ENCODE measurements at places on chromosomes 3 and 15.

- no peak for DNase-seq
Measured at GRCh38 chr3:58857402-58857801, 190.8 kb upstream of the FAM3D start.

DNA sequence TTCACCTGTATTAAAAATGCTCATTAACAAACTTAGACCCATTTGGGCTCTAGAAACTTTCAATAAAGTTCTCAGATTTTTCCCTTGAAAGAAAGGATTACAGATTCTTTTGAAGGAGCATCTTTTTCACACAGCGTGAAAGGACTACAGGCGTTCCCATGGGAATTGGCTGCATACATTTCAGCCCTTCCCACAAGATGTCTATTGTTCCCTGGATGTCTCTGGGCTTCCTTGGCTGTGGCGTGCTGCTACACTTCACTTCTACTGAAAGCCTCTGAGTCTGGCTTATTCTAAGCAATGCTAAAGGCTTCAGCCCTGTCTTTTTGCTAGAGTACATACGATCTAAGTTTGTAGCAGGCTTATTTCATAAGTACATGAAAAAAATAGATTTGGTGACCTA, 1.4 kb downstream of the VEPH1 start:
- DNase-seq, result peak; percentile 34

- no peak for DNase-seq
Measured at GRCh38 chr3:53809764-53810400, 36.3 kb downstream of the CHDH start.

GRCh38 chr3:12822725-12823373, 18.5 kb downstream of the RPL32 start:
- DNase-seq, result peak; percentile 18

DNA sequence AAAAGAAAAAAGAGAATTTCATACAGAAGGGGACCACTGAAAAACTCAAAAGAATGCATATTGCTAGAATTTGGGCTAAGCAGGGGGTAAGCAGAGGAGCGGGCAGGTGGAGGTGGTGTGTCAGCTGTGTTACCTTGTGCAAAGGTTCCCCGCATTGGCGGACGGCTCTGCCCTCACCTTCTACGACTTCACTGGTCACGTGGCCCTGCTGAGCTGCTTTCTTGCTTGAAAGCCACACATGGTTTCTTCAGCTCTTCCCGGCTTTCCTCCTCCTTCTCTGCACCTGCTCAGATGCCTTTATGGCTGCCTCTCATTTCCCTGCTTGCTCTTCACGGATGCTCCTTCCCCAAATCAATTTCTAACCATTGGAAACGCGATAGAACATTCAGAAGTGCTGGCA, 30.5 kb downstream of the FAH start:
- no peak for DNase-seq

DNA sequence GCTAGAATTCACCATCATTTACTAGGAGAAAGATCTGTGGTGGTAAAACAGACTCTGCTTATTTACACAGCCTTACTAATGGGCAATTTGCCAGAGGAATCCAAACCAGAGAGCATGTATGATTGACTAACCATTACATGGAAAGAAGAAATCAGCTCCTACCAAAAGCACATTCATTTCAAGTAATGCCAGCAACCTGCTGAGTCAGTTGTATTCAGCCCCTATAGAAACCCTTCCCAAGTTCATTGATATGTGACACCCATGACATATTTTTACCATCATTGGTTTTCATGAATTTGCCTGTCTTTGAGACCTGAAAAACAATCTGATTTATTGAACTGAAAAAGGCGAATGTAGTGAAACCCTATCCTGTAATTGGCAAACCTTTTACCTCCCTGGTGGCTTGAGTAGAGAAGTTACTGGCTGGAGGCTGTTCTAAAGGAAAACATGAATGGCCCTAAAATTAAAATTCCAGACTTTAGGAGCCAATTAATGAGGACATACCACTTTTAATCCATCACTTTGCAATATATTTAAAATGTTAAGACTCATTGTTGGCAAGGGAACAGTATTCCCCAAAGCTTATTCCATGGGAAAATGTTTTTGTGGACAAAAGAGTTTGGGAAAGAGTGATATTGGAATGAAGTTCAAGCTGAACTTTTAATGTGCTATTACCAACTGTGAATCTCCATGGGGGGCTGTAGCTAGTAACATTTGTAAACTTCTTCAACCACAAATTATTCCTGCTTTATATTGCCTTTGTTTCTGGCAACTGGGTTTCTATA, 542.9 kb downstream of the FHIT start:
- peak; percentile 91 for DNase-seq

GRCh38 chr3:33016846-33017405, 65.5 kb downstream of the CCR4 start:
- DNase-seq, result no peak

GRCh38 chr3:139509631-139510030, 29.9 kb downstream of the RBP1 start:
- no peak for DNase-seq
